Stimulated activated CD8-positive, alpha-beta memory T cell treated with anti-CD3 and anti-CD28 coated beads, Interleukin-15, amount 100 ng/mL, for 48 hours (primary cell): ENCODE measurements at places on chromosomes 5 and 9.

DNA sequence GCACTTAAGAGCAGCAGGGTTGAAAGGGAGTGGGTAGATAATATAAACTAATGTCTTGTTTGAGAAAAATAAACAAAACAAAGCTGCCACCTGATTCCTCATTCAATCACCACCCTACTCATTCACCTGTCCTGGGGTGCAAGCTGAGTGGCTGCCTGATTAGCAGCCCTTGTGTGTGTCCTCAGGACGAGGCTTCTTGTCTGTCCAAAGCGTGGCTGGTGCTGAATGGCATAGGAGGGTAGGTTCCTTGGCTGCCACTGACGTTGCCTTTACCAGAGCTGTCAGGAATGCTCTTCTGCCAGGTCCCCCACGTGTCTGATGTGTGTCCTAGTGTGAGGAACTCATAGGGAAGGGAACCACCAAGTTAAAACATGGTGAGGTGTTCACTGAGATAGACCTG is 146.6 kb upstream of the SLC24A2 start:
- DNase-seq = no peak

DNA sequence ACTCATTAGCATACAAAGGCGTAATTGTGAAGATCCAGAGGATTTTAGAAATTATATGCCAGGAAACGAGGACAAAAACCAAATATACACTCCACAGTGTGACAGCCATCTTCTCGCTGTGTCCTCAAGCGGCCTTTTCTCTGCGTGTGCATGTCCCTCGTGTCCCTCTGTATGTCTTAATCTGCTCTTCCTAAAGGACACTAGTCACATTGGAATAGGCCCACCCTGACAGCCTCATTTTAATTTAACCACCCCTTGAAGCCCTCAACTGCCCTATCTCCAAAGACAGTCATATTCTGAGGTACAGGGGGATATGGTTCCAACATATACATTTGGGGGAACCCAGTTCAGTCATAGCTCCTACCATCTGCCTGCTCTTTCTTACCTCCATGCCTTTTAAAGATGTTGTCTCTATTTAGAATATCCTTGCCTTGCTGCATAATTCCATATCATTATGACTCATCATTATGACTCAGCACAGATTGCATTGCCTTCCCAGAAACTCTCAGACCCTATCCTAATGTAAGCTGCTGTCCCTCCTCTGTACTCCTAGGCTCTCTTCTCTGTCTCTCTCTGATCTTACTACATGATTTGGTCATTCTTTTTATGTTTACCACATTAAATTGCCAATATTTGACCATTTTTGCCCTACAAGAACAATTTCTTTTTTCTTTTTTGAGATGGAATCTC is 210.9 kb downstream of the AOPEP start:
- DNase-seq = no peak

- no peak for DNase-seq
Observed at GRCh38 chr9:105658351-105658750, 3.9 kb upstream of the TAL2 start.

DNA sequence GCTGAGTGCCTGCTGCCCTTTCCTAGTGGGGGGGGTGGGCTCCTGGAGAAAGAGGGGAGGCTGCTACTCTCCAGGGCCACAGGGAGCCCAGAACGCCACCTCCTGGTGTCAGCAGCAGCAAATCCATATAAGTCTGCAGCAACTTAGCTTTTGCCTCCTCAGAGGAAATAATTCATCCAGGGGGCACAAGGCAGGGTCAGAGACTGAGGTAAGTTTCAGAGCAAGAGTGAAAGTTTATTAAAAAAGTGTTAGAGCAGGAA is 4.0 kb upstream of the CLPTM1L start:
- no peak for DNase-seq

- no peak for DNase-seq
Observed at GRCh38 chr5:43582082-43583005, 20.6 kb upstream of the NNT start.

DNA sequence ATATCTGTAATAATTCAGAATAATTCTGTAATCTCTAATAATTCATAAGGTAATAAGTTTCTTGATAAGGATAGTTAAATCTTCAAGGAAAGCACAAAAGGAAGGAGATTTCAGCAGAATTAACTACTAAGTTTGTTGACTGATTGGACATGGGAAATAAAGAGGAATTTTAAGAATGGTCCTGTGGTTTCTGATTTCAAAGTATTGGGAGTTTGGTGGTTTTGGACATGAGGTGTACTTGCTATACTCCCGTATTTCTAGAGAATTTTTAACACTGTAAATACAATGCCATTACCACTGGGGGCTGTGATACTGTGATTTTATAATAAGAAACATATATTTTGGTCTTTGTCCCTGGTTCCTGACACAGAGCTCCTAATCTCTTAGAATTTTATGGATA is 123.9 kb downstream of the UNC13B start:
- DNase-seq = no peak

GRCh38 chr5:65815161-65815560 is 93.2 kb downstream of the NLN start:
- DNase-seq = no peak

- no peak for DNase-seq
Observed at GRCh38 chr5:107425541-107426031, 245.2 kb downstream of the EFNA5 start.

DNA sequence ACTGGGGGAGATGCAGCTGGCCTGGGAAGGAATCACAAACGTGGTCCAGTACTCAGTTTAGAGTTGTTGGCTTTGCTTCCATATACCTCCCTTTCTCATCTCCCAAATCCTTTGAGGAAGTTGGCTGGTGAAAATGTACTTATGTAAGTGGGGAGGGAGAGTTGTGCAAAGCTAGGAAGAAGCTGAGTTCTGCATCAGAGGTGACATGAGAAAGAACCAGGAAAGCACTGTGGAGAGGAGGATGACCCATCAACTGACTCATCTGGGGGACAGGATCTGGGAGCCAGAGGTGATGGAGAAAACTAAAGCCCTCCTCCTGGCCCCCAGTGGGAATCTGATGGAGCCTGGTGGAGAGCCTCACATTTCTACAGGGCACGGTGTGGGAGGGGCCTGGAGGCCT is 16.2 kb downstream of the KCNMB1 start:
- no peak for DNase-seq
